Hindlimb muscle (tissue), 1 donor: ENCODE measurements at places on chromosomes 4 and X. TPM values are rescaled to one million over a fixed set of nuclear protein-coding genes. Genes with fewer than 3 reads are reported as not detected.

GRCh38 chr4:125387770-125388169, 73.0 kb downstream of the FAT4 start:
- no peak for DNase-seq

- DNase-seq: no peak
These were observed 10.2 kb downstream of the CBR4 start for GRCh38 chr4:168999809-169000208.

DNA sequence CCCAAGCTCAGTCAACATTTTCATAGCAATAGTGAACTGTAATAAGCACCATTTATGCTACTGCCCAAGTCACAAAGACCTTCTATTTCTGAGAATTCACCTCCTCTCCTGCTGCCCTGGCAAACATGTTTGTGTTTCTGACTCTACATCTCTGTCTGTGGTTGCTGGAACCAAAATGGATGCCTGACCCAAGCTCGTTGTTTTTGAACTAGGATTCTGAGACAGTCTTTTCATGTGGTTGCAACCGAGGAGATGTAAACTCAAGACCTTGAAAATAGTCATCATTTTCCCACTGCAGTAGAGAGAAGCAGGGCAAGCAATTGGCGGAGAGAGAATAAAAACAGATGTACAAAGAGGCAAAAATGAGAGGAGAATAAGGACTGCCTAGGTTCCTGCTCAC, 160.2 kb downstream of the RAB28 start:
- no peak for DNase-seq

DNA sequence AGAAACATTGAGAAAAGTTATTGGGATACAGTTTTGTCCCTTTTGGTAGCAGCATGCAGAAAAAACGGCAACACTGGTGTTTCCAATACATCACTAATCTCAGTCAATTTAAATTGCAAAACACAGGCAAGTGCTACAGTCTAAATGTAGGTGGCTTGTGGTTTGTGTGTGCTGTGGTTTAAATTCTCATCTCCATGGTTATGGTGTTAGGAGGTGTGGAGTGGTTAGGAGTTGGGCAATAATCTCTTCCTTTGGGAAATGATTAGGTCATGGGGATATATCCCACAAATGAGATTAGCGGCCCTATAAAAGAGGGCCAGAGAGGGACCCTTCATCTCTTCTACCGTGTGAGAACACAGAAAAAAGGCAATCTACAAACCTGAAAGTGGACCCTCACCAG, 1344.3 kb downstream of the ADGRL3 start:
- no peak for DNase-seq

DNA sequence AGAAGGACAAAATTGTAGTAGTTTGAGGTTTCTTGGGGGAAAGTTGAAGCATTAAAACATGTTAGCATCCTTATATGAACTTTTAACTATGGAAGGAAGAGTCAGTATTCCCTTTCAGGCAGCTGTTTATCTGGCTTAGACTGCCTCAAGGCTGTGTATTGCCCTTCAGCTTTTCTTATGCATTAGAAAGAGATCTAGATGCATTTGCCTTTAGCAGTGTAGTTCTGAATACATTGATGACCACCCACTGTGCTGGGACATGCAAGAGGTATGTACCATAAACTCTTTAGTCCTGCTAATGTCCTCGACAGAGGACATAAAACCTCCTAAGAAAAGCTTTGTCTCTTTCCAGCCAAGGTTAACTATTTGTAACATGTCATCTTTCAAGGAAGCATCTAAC, 2.9 kb downstream of the FAM200B start:
- DNase-seq: no peak

GRCh38 chrX:9291629-9292028, 173.2 kb upstream of the TBL1X start:
- DNase-seq: no peak

- no peak for DNase-seq
These were observed 133.1 kb downstream of the AKAP4 start for GRCh38 chrX:50067435-50068284.

GRCh38 chrX:23380581-23380980, 45.9 kb downstream of the PTCHD1 start:
- no peak for DNase-seq

- DNase-seq: no peak
These were observed 370.0 kb downstream of the FBXO8 start for GRCh38 chr4:173913496-173913895.

GRCh38 chr4:7367406-7367805, 67.3 kb downstream of the PSAPL1 start:
- no peak for DNase-seq

DNA sequence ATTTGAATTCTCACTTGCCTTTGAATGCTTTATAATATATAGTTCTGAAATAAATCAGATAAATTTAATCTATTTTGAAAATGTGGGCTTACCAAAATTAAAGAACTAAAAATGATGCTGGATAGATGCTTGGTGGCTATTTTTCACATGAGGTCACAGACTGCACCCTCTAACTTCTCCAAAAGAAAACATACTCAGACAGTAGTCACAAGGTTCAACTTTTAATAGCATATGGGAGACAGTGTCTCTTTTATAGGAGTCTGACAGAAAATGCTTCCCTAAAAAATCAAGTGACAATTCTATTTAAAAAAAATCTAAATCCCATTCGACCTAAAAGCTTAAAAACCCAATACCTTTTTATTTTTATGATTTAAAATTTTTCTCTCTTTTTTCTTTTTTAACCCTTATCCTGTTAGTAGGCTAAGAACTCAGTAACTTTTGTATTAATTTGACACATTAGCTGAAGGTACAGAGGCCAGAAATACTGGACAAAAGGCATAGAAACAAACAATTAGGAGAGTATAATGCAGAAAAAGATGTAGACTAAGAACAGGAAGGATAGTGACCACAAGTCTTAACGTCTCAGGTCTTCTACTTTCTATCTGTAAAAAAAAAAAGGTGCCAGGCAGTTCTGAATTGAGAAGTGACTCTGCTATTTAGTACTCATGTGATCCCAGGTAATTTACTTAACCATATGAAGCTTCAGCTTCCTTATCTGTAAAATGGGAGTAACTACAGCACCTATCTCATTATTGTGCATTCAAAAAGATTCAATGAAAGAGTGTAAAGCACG, 7.6 kb downstream of the TIGD4 start:
- no peak for DNase-seq

- no peak for DNase-seq
These were observed 71.9 kb downstream of the LIMCH1 start for GRCh38 chr4:41609851-41610250.

- peak; percentile 73 for DNase-seq
These were observed 107.9 kb downstream of the ABLIM2 start for GRCh38 chr4:8050555-8051206.

GRCh38 chrX:1072637-1073377, 139.6 kb downstream of the CRLF2 start:
- DNase-seq: no peak

- DNase-seq: no peak
These were observed 49.2 kb downstream of the SEL1L3 start for GRCh38 chr4:25813448-25814106.

DNA sequence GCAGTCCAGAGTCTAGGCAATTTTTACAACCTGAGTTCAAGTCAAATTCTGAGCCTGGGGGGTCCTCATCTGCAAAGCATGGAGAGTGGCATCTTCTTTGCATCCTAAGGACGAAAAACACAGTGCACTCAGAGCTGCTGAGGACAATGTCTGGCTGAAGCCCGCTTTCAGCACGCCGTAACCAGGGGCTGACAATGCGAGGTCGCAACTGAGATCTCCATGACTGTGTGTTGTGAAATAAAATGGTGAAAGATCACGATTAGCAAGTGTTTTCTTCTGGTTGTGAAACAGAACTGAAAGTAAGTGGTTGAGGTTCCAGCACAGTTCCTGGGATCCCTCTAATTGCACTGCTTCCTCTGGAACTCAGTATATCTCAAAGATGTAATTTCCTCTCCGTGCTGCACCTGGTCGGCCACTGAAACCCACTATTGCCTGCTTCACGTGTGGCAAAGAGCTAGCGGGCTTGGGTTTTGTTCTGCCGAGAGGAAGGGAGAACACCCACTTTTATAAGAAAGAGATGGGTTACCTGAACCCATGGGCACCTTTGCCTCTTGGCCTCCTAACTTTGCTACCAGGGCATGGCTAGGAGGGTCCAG, 7.7 kb upstream of the F11 start:
- DNase-seq: no peak

DNA sequence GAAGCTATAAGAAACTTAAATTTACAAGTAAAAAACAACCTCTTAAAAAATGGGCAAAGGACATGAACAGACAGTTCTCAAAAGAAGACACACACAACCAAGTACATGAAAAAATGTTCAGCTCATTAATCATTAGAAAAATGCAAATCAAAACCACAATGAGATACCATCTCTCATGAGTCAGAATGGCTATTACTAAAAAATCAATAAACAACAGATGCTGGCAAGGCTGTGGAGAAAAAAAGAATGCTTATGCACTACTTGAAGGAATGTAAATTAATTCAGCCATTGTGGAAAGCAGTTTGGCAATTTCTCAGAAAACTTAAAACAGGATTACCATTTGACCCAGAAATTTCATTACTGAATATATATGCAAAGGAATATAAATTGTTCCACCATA, 666.3 kb upstream of the GRIA3 start:
- no peak for DNase-seq

GRCh38 chr4:155696726-155697125, 30.1 kb downstream of the GUCY1A1 start:
- no peak for DNase-seq

The SPANXA1 gene
- polyA plus RNA-seq: not detected

The GABRE gene
- 37.8 TPM for polyA plus RNA-seq

The USP9X gene
- 54.9 TPM for polyA plus RNA-seq

The PIGA gene
- polyA plus RNA-seq: 6.5 TPM

The RPGR gene
- 7.7 TPM for polyA plus RNA-seq

The MAGEE1 gene
- polyA plus RNA-seq: 2.8 TPM

The ADH1B gene
- polyA plus RNA-seq: 10.2 TPM

The SULT1E1 gene
- 20.9 TPM for polyA plus RNA-seq

The WAS gene
- polyA plus RNA-seq: 4.2 TPM

The FAT4 gene
- 12.5 TPM for polyA plus RNA-seq

The GRID2 gene
- polyA plus RNA-seq: 0.62 TPM

The FDCSP gene
- polyA plus RNA-seq: not detected
